Muscle of arm (tissue), 14 donors: ENCODE measurements at places on chromosomes 12 and 14. TPM values are rescaled to one million over a fixed set of nuclear protein-coding genes. Genes with fewer than 3 reads are reported as not detected.

Gene PSMC1
- 63.2 TPM for polyA plus RNA-seq

Gene LRRC9
- 0.13 TPM for polyA plus RNA-seq

GRCh38 chr12:3145033-3145432, 67.9 kb downstream of the TSPAN9 start:
- no peak for DNase-seq

DNA sequence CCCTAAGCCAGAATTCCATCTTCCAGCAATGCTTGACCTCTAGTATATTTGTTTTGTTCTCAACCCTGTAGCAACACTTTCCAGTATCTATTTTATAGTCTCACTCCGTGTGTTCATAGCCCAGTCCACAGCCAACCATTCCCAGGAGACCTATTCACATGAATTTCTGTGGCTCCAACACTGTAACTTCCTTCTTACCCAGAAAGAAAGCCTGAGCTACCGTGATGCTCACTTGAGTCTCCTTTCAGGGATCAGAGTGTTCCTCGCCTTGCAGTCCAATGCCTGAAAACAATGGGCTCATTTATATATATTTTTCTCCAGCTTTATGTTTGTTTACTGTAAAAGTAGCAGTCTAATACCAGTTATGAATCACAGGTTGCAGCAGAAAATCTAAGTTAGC, 645.0 kb upstream of the NOVA1 start:
- DNase-seq = no peak

DNA sequence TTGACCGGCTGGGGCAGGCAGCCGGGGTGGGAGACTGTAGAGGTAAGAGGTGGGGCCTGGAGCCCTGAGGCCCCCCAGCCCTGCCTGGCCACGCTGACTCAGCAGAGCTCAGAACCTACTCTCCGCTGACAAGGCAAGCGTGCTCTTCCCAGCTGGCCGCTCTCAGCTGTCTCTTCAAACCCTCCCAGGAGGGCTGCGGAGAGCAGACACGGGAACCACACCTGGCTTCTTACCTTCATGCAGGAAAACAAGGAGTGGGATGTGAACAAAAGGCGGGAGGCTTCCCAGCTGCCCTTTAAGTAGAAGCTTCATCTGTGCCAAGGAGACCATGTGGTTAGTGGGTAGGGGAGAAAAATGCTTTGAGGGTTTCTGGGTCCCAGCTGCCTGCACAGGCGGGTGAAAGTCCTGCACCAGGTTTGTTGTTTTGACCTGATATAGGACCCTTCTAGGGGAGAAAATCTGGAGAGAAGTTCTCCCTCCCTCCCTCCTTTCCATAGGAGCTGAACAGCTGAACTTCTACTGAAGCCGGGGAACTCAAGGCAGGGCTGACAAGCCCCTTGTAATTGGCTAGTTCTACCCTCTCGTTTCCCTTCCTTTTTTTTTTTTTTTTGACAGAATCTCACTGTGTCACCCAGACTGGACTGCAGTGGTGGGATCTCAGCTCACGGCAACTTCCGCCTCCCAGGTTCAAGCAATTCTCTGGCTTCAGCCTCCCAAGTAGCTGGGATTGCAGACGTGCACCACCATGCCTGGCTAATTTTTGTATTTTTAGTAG, 12.8 kb upstream of the TESC start:
- DNase-seq = no peak
